NCI-H1694 (cell line): ENCODE measurements at places on chromosomes 16 and 17.
A peak's percentile ranks its signal among the peaks of the same experiment; 100 is the strongest.

DNA sequence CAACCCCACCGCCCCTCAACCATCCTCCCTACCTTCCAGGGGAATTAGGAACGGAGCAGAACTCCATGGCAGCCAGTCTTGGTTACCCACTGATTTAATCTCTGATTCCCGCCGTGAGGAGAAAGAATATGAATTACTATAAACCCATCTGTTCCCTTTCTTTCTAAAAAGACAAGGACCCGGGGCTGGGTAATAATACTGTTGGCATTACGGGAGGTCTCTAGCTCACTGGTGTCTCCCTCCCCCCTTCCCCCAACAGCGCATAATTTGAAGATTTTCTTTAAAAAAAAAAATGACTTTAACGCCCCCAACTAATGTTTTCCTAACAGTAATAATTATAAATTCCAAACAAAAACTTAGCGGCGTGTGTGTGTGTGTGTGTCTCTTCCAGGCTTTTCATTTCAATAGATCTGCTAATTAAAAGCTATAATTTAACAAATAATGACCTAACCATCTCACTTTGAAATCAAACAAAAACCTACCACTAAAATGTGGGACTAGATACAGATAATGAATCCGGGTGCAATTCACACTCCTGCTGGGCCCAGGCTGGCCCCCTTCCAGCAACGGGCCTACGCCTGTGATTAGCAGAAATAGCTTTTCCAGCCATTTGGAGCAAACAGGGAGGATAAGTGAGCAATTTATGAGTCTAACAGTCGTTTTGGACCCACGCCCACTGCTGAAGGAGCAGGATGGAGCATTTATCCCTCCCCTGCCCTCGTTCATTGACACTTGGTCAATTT lies 18.2 kb upstream of the BHLHA9 start:
- peak; percentile 87 for DNase-seq

DNA sequence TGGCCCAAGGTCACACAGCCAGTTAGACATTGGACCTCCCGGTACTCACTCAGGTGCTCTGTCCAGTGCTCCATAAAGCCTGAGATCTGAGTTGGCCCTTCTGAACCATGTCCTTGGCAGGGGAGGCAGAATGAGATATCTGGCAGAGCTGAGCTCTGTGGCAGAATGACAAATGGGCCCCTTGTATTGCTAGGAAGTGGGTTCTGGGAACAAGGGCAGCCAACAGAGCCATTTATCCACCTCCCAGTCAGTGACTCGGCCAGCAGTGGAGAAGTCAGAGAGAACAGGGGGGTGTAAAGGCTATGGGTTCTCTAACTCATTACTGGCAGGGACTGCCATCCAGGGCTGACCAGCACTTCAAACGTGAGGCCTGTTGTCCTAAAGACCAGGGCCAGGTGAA lies 117.1 kb upstream of the NLRP1 start:
- no peak for DNase-seq

- no peak for DNase-seq
Measured at GRCh38 chr16:46859719-46860152, 24.4 kb upstream of the GPT2 start.

- no peak for DNase-seq
Measured at GRCh38 chr17:1206026-1206777, 26.4 kb upstream of the ABR start.

- no peak for DNase-seq
Measured at GRCh38 chr17:50029185-50029584, 26.7 kb upstream of the ITGA3 start.

- DNase-seq: no peak
Measured at GRCh38 chr16:47475786-47476185, 14.7 kb downstream of the PHKB start.

DNA sequence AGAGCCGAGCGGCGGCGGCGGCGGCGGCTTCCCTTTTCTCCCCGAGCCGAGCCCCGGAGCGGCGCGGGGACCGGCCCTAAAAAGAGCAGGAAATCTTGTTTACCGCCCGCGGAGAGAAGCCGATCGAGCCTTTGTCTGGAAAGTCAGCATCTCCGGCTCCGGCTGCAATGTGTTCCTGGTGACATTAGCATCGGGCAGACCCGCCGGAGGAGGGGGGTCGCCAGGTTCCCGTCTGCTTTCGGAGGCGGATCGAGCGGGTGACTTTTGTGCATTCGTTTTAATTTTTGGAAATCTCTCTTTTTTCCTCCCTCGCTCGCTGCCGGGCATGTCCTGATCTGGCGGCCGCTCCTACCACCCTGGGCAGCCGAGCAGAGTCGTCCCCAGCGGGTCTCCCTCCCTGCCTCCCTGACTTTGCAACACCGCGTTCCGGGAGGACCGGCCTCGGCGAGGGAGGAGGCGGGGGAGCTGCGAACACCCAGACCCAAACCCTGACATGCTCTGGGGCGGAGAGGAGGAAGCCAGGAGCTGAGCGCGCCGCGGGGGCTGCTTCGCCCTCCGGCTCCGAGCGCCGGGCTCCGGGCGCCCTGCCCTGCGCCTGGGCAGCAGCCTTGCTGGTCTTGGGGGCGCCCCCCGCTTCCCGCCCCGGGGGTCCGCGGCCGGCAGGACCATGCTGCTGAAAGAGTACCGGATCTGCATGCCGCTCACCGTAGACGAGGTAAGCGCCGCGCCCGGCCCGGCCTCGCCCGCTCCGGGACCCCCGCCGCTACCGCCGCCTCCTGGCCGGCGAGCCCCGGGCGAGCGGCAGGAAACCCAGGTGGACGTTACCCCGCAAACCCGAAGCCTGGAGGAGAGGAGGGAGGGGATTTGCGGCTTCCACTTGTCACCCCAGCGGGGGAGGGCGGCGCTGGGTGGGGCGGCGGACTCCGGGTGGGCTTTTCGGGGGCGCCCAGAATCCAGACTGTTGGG lies 690 bp downstream of the PITPNC1 start:
- DNase-seq: no peak

- DNase-seq: no peak
Measured at GRCh38 chr16:3797904-3798811, 80.8 kb upstream of the TRAP1 start.

- no peak for DNase-seq
Measured at GRCh38 chr17:13865650-13866049, 203.7 kb upstream of the COX10 start.

DNA sequence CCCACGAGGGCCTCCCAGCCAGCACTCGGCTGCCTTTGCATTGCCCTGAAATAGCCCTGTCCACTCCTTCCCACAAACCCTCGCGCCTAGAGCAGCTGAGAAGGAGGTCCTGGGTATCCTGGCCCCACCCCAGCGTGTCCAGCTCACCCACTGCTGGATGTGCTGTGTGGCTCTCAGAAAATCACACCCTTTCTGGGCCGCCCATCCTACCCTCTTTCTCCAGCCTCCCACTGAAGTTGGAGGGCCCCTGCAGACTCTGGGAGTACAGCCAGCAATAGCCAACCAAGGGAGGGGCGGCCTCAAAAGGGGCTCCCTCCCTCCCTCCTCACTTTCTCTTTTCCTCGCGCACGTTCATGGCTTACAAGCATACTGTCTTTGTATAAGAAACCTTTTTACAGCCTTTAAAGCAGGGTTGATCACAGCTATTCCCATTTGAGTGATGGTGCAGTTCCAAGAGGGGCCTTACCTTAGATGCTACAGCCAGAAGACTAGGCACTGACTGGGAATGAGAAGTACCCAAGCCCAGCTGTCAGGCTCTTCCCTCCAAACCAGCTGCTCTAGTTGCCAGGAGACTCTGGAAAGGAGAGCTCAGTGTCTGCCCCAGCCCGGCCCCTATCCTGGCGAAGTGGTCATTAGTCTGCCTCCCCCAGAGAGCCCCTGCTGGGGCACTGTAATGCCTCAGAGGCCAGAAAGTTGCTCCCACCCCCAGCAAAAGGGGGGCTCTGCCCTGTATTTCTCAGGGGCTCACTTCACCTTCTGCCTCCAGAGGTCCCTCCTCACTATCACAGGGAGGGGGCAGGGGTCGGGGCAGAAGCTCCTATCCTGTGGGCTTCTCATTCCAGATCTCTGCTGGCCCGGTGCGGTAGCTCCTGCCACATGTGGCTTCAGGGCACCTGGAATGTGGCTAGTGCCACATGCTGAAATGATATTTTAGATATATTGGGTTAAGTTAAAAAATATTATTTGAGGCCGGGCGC lies 38.1 kb downstream of the DCAKD start:
- DNase-seq: peak; percentile 82

DNA sequence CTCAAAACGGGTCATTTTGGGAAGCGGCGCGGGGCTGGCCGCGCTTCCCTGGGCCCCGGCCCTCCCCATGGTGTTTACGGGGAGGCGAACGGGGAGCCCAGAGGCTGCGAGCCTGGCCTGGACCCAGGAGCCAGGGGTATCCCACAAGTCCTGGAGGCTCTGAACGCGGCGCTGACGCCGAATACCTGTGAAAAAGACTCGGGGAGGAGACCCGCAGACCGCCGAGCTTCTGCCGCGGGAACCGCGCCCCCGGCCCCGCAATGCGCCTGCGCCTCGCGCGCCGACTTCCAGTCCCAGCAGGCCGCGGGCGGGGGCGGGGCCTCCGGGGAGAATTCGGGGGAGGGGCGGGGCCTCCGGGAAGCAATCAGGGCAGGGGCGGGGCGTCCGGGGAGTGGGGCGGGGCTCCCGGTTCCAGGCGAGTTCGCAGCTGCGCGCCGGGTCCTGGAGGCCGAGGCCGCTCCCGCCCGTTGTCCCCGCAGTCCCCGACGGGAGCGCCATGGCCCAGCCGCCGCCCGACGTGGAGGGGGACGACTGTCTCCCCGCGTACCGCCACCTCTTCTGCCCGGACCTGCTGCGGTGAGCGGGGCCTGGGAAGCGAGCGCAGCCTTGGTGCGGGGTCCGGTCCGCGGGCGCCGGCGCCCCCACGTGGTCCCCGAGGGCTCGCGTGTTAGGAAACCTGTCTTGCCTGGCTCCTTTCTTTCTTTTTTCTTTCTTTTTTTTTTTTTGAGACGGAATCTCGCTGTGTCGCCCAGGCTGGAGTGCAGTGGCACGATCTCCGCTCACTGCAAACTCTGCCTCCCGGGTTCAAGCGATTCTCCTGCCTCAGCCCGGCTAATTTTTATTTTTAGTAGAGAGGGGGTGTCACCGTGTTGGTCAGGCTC lies at the start of gene DECR2:
Gene DECR2, plus strand, starts transcription at position 418 of the 881 bp plus-strand sequence. Its CDS starts 79 bp downstream, at position 497.
- DNase-seq: peak; percentile 67

DNA sequence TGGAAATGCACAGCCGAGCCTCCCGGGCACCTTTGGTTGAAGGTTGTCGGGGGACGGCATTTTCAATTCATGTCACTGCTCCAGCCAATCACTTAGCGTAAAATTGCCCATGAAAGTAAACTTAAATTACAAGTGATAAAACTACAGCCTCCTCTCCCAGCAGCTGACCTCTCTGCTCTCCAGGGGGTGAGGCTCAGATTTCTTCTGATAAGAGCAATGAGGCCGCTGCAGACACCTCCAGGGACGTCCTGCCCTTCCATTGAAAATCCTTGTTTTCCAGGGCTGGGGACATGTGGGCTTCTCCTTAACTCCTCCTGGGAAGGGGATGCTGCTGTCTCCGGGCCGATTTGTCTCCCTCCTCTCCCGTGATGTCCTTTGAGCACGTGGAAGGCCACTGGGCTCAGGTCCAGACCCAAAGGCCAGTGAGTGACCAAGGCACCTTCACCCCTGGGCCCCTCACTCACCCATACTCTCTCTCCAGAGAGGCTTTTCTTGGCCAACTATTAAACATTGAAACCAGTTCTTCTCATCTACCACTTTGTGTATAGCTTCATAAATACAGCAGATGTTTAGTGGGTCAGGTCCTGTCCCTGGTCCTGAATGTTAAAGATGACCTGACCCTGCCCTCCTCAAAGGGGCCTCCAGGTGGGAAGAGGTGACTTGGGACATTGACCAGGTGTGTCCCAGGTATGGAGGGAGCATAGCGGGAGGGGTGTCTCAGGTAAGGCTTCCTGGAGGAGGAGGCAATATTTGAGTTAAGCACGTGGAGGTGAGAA lies 52.3 kb downstream of the MGAT5B start:
- no peak for DNase-seq
